ENCODE measurements at places on chromosomes 4 and X. TPM values are rescaled to one million over a fixed set of nuclear protein-coding genes. Genes with fewer than 3 reads are reported as not detected.

DNA sequence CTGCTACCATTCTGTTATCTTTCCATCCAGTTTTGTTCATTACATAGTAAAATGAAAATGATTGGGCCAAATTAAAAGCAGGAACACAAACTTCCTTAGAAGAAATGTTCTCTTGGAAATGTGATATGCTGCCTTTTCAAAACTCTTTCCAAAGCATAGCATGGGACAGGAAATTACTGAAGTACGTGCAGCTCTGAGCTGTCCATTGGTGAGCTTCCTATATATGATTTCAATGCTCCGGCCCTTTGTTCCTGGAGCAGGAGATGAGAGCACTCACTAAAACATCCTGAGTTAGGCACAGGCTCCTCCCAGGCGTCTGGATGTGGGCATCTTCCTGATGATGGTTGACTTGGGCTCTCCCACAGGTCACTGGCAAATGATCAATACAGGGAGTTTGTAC is 33.0 kb upstream of the ANXA3 start:
- no peak for DNase-seq

DNA sequence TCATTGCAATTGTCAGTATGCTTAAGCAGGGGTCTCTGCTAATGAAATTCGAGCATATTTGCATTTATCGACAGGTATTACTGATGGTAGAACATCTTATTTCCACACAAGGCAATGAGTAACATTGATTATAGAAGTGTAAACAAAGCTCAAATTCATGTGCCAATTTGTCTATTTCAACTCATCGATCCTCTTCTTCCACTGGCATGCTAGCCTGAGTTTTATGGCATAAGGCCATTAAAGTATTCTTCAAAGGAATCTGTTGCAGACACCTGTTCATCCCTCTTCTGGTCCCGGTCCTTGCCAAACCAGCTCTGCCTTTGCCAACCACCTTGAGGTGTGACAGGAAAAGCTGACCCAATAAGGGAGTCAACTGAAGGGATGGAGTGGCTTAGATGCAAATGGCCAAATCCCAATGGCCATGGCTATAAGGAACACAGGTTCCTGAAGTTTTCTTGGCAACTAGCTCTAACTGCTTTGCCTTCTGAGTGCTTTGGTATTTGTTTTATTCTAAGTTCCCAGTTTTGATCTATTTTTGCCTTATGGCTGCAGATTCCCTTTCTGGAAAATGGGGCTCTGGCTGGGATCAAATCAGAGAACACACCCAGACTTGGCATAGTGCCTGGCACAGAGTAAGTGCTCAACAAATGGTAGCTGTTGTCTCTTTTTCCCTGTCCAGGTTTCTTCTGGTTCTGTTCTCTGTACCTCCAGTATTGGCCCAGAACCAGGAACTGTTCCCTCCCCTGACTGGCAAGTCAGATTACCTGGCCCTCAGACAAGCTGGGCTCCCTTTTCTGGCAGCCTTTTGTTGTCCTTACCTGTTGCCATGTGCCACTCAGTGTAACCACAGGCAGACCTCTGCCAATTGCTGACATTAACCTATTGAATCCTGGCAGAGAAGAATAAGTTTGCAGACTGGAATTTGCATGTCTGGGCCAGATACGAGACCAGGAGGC is 63.1 kb downstream of the RTL9 start:
- DNase-seq: no peak

DNA sequence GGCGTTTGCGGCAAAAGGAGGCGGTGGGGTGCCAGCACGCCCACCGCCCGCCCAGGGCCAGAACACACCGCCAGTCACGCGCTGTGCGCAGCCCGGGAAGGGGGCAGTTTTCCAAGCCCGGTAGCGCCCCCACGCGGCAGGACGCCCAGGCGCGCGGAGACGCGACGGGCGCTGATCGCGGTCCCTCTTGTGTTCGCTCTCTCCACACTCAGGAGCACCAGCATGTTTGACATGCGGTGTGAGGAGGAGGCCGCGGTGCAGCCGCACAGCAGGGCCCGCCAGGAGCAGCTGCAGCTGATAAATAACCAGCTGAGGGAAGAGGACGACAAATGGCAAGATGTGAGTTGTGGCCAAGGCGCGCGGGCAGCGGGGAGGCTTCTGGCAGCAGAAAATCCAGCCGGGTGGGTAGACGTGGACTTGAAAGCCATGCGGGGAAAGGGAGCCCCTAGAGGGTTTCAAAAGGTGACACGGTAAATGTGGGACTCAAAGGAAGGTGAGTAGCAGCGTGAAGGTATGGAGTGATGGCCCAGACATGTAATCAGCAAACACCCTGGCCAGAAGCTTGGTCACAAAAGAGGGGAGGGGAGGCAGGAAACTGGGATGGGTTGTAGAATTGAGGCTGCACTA is 104.1 kb downstream of the PHOX2B start:
- no peak for DNase-seq

- peak; percentile 62 for DNase-seq
These were observed 47.6 kb downstream of the SH3KBP1 start for GRCh38 chrX:19839770-19840254.

- DNase-seq: no peak
These were observed 3.1 kb upstream of the BCORL1 start for GRCh38 chrX:129979207-129979920.

Gene NEXMIF
- not detected for total RNA-seq

Gene SPATA18
- 6.8 TPM for total RNA-seq

DNA sequence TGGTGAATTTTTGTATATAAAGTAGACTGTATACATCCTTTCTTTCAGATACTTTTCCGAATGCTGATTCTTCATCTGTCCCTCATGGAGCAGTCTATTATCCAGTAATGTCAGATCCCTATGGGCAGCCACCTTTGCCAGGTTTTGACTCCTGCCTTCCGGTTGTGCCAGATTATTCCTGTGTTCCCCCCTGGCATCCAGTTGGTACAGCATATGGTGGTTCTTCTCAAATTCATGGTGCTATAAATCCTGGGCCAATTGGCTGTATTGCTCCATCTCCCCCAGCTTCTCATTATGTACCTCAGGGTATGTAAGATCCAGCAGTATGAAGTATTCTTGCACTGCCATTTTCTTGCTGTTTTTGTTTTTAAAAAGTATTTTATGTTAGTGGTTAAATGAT is 78.7 kb downstream of the ALG13 start:
- no peak for DNase-seq

DNA sequence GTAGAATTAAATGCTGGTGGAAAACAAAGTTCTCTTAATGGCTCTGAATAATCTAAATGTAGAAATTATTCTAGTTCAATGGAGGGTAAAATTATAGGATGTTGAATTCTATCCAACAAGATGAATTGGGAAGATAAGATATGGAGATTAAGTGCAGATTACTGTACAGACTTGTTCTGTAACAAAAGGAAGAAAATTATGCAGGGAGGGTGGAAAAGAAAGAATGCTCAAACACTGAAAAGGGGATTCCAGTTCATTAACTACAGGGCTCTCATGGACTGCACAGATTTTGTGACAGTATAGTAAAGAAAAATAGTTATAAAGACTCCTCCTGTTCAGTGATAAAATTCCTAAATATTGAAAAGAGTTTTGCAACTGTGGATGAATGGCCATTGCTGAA is 1794.0 kb upstream of the PCDH7 start:
- no peak for DNase-seq

DNA sequence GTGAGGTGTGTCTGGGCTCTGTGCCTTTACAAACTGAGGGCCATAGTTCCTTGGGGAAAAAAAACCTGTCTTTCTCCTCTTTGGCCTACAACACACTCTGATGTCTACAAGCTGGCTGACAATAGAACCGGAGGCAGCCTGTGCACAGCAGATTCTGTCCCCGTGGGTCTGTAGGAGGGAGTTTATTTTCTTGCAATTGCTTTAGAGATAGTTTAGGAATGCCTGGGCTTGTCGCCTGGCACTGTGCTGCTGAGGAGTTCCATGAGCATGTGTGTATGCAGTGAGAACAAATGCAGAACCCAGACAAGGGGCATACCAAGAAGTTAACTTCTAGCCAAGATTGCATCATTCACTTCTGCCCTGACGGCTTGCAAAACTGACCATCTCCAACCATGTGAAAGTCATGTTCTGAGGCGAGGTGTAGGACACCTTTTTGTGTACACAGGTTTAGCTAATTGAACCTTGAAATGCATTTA is 54.1 kb downstream of the CCNI start:
- no peak for DNase-seq

Gene VEGFC
- 80.3 TPM for total RNA-seq

Gene TMEM31
- not detected for total RNA-seq

- peak; percentile 14 for DNase-seq
These were observed 161.8 kb downstream of the DCLK2 start for GRCh38 chr4:150240011-150240410.

Gene ERAS
- total RNA-seq: not detected

GRCh38 chrX:34467437-34467836 is 189.6 kb downstream of the TMEM47 start:
- DNase-seq: peak; percentile 40
